ENCODE measurements at places on chromosomes 11 and 22.

DNA sequence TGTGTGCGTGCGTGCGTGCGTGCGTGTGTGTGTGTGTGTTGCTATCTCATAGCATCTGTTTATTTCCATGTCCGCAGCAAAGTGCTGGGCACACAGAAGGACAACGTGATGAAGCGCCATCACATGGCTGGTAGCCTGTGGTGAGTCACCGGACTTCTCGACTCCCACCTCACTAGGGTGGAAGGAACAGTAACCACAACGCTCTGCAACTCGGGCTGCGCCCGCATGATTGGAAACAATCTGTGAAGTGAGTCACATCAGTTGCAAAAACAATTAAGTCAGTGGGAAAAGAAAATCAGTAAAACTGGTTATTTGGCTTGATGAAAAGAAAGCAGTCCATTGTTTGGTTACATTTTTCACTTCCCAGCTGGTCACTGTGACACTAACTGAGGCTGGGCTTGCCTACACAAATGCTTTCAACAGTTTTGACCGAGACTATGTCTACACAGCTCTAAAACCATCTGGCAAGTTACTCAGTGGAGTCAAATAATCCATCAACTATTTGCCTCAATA is 437.3 kb upstream of the CADM1 start:
- no peak for DNase-seq

DNA sequence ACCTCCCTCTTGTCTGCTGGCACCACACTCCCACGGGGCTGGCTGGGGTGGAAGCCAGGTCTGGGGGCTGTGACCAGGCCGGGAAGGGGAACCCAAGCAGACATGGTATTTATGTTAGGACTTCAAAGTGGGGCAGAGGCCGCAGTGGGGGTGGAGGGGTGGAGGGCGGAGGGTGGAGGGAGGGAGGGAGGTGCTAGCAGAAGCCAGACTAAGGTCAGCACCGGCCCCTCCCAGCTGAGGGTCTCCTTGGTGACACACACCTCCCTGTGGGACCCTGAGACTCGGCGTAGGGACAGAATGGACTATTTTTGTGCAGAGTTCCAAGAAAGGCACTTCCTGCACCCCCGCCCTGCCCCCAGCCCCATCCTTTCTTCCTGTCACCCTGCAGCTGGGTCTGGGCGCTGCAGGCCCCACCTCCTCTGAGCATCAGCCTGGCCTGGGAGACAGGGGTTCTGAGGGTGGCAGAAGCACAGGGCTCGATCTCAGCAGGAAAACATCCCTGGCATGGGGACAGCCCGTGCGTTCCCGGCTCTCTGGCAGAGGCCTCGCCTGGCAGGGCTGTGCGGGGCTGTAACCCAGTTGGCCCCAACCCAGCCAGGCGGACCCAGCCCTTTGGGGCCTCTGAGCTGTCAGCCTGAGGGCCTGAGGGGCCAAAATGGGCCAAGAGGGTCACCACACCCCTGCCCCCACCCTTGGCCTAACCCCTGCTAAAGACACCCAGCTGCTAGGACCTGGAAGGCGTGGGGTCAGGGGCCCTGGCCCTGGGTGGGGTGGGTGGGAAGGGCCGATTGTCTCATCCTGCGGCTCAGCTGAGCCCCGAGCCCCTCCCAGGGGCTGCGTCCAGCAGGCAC is 9.6 kb upstream of the CD248 start:
- DNase-seq, result no peak

GRCh38 chr11:57461841-57462489 is 1.6 kb downstream of the RTN4RL2 start:
- no peak for DNase-seq

DNA sequence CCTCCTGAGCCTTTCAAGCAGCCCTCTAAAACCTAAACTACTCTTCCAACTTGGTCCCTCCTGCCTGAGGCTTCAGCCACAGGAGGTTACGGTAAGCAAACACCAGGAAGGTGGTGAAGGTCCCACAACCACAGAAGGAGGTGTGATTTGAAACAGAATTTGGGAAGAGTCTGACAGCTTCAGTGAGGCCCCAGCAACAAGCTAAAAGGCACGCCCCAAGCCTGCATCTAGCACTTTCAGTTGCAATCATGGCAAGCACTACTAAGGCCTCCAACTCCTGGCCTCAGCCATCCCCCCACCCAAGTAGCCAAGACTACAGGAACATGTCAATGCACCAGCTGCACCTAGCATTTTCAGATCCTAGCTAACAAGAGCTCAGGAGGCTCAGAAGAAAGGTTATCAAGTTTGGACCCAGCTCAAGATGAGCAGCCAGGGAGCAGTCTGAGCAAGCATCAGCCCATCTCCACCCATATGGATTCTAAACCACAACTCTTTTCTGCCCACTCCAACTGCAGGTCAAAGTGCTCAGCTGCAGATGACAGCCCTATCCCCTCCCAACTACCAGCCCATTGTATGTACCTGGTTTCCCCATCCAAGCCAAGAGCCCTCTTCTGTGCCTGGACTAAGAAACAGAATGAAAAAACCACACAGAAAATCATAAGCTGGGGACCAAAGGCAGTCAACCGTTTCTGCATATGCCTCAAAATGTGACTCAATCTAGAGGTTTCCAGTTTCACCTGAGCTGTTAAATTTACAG is 10.4 kb upstream of the AHNAK start:
- no peak for DNase-seq

DNA sequence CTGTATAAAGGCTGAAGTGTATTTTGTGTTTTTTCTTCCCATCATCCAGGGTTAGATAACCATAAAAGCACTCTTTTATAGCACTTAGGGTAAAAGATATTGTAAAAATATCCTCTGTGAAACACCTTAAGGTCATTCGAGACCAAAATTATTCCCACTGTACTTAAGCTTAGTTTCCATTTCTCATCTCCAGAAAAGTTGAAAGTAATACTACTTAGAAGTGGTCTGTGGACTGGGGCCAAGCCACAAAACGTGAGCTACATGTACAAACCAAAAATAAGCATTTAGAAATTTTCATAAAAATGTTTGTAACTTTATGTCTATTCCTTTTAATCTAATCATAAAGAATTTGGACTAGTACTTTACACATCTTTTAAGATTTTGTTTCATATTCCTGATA is 142.0 kb upstream of the NTM start:
- no peak for DNase-seq

- no peak for DNase-seq
Observed at GRCh38 chr22:27616033-27616432, 185.5 kb downstream of the MN1 start.

DNA sequence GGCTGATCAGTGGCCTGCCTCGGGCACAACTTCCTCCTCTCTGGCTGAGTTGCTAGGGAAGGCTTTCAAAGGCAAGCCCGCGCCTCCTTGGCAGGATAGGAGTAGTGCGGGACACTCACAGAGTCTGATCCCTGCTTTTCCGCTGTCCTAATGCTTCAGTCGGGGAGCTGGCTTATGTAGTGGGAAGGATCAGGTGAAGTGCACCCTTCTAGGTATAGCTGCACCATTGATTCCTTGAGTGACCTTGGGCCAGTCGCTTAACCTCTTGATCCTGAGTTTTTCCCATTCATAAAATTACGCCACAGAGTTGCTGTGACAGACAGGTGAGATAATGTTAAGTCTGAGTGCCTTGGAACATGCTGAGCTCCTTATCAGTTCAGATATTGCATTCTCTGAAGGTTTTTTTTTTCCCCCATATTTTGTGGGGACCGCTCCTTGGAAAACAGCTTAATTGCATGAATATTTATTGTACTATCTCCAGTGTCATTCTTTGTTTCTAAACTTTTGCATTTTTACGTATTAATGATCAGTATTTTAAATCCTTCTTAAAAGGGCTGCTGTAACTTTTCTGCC is 961 bp downstream of the IPO7 start:
- DNase-seq, result no peak

- DNase-seq, result no peak
Observed at GRCh38 chr11:119081682-119082260, 2.9 kb upstream of the HMBS start.

GRCh38 chr22:49530671-49531367 is 296.9 kb downstream of the BRD1 start:
- DNase-seq, result no peak

- DNase-seq, result peak; percentile 61
Observed at GRCh38 chr11:20156280-20156875, 3.9 kb downstream of the DBX1 start.

GRCh38 chr11:64388894-64389293 is 29.9 kb downstream of the RPS6KA4 start:
- DNase-seq, result no peak

GRCh38 chr11:91174734-91175133 is 951.9 kb upstream of the CHORDC1 start:
- no peak for DNase-seq

- DNase-seq, result no peak
Observed at GRCh38 chr22:43094085-43094484, 4.9 kb upstream of the TTLL1 start.

DNA sequence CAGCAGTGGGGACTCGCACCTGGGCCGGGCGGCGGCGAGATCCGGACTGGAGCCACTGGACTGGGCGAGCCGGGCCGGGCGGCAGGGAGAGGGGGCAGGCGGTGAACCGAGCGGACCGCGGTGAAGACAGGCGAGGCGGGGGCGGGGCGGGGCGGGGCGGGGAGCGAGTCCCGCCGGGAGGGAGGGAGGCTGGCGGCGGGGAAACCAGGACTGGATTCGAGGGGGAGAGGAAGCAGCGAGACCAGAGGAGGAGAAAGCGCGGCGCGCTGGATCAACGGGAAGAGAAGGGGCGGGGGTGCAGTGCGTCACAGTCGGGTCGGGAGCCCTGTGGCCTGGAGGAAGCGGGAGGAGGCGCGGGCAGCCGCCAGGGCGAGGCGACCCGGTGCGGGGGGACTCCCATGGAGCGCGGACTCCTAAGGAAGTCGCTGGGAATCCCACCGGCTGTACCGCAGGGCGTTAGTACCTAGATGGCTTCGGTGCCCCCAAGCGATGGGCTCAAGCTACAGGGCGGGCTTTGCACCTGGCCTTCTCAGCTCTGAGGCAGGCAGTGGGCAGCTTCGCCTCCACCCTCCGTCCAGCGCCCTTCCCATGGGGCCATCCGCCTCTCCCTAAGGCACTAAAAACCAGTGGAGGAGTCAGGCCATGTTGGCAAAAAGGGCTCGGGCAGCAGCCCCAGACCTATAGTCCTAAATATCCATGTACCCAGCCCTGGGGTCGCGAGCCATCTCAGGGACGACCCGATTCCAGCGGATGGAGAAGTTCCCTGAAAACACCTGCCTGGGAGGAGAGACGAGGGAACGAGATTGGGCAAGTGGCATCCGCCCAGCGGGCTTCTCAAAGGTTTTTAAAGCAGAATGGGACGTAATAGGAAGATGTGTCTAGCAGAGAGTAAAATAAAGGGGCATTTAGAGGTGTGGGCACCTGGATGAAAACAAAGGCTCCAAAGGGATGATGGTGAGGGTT is at the start of gene TMEM121B:
Gene TMEM121B, minus strand, starts transcription at position 128 of the 963 bp plus-strand sequence. CDS start 233 bp downstream, outside the sequence.
- no peak for DNase-seq

GRCh38 chr11:9575260-9576240 is 2.1 kb downstream of the WEE1 start:
- no peak for DNase-seq

DNA sequence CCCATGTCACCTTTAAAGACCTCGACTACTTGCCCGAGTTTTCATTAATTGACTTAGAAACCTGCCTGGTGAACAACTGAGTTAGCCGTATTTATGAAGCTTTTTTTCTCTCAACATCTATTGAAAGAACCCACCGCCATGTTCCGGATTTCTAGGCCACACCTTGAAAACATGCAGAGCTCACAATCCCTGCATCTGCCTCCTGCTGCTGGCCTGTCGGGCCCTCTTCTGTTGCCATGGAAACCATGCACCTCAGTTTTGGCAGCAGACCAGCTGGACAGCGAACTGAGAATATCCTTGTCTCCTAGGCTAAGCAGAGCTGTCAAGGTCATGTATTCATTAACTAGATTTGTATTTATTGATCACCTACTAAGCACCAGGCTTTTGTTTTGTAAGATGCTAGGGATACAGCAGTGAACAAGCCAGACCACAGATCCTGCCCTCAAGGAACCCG is 4.3 kb upstream of the PATZ1 start:
- no peak for DNase-seq

GRCh38 chr11:123046473-123047259 is 15.3 kb downstream of the HSPA8 start:
- DNase-seq, result no peak

DNA sequence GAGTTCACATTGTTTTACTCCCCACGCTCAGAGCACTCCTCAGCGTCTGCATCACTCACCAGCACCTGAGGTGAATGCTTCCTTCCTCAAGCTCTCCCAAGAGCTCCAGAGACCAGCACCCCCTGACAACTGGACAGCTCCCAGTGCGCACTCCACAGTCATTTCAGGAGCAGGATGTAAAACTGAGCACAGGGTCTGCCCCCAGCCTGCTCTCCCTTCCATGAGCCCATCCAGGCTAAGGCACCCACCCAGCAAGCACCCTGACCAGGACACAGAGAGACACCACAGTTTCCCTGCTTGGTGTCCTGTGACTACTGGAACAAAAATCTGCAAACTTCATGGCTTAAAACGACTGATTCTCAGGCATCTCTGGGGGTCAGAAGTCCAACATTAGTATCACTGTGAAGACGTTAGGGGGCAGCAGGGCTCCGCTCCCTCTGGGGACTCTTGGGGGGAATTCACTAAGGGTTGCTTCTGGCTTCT is 3.3 kb downstream of the SCGB1D2 start:
- peak; percentile 27 for DNase-seq

- DNase-seq, result no peak
Observed at GRCh38 chr11:90428836-90429235, 206.0 kb upstream of the CHORDC1 start.

- no peak for DNase-seq
Observed at GRCh38 chr11:64406221-64406946, 47.4 kb downstream of the RPS6KA4 start.

GRCh38 chr22:48431014-48431413 is 1396.7 kb downstream of the BRD1 start:
- DNase-seq, result no peak

DNA sequence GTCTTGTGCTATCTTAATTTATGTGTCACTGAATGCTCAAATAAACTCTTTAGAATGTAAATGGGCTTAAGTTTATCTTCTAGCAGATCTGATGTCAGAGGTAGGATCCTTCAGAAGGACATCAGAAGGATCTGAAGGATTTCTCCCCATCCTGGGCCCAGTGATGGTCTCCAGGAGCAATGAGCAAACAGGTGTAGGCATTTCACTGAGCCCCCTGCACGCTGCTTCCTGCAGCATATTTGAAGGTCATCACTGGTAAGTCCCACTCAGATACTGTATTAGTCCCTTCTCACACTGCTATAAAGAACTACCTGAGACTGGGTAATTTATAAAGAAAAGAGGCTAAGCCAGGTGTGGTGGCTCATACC is 4.5 kb downstream of the GSTP1 start:
- DNase-seq, result no peak

DNA sequence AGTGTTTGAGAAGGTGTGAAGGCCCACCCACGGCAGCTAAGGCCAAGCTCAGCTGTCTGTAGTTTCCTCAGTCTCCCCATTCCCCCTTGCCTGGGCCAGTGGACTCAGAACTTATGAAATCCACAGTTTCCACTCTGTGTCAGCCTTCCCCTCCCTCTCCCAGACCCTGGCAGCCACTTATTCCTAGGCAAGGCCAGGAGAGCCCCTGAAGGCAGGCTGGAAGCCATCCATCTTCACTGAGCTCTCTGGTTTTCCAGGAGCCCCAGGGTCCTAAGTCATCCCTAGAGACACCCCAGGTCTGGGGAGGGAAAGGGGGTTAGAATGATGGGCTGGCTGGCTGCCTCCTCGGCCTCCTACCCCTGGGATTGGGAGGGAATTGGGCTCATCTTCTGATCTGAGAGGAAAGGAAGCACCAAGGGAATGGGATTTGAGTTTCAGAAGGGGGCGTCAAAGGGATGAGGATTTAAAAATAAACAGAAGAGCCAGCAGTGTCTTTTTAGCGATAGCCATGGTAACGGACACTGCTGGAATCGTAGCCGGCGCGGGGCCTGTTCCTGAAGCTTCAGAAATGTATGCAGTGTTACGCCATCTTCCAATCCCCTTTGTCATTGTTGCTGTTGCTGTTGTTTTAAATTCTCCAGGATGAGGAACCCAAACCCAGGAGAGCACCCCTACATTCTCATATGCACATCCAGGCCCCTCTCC is 561.1 kb upstream of the CADM1 start:
- DNase-seq, result no peak
